G401 (cell line): ENCODE measurements at places on chromosomes 3 and 15. TPM values are rescaled to one million over a fixed set of nuclear protein-coding genes. Genes with fewer than 3 reads are reported as not detected.
A peak's percentile ranks its signal among the peaks of the same experiment; 100 is the strongest.

- DNase-seq = no peak
Measured at GRCh38 chr3:174101244-174101643, 703.7 kb downstream of the NLGN1 start.

Gene ITIH3
- total RNA-seq = not detected in 2 replicates

DNA sequence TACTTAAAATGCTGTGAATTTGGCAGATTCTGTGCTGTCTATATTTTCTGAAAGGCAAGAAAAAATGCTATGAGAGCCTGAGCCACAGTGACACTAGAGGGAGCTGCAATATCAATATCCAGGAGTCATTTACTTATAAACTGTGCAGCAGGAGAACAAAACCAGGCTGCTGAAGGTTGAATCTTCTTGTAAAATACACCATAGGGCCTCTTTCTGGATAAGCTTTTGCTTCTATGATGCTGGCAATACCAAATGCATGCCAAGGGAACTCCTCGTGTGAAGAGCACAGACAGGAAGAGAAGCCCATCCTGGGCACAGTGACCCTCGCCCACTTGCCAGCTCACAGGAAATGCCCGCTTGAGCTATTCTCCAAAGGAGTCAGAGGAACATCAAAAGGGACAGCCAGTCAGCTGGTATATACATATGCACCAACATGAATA lies 48.0 kb upstream of the TSPAN3 start:
- peak; percentile 86 for DNase-seq

- peak; percentile 55 for DNase-seq
Measured at GRCh38 chr15:31275331-31276262, 51.0 kb upstream of the KLF13 start.

DNA sequence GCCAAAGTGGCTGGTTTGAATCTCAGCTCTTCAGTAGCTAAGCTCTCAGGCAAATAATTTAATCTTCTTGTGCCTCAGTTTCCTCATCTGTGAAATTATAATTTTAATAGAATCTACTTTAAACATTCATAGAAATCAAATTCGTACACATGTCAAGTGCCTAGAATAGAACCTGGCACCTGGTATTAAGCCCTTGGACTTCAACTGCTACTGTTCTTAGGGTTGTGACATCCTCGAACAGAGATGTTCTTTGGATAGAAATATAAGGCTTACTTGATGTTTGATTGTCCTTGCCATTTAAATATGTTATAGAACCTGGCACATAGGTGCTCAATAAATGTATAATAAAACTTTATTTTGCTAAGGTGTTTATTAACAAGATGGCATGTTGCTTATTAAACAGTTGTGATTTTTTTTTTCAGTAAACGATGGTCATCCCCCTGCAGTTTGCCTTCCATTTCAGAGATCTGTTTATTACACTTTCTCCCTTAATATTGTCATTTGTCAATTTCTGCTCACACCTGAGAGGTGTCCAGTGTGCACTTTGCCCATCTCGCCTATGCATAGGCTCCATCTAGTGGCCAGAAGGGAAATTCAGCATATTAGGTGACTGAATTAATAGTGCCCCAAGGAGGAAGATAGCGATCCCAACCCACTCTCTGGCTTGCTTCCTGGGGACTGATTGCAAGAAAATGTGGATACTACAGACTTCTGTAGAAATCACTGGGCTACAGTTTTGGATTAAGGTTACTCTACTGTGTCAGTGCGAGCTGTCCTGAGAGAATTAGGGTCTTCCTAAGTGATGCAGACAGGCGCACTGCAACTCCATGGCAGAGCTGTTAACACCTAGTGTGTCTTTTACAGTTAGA lies 10.7 kb downstream of the IGF1R start:
- DNase-seq = peak; percentile 80

- peak; percentile 38 for DNase-seq
Measured at GRCh38 chr15:69997813-69998212, 99.9 kb downstream of the TLE3 start.

Gene ADAMTS7
- total RNA-seq = 6.1 and 8.1 TPM in 2 replicates

DNA sequence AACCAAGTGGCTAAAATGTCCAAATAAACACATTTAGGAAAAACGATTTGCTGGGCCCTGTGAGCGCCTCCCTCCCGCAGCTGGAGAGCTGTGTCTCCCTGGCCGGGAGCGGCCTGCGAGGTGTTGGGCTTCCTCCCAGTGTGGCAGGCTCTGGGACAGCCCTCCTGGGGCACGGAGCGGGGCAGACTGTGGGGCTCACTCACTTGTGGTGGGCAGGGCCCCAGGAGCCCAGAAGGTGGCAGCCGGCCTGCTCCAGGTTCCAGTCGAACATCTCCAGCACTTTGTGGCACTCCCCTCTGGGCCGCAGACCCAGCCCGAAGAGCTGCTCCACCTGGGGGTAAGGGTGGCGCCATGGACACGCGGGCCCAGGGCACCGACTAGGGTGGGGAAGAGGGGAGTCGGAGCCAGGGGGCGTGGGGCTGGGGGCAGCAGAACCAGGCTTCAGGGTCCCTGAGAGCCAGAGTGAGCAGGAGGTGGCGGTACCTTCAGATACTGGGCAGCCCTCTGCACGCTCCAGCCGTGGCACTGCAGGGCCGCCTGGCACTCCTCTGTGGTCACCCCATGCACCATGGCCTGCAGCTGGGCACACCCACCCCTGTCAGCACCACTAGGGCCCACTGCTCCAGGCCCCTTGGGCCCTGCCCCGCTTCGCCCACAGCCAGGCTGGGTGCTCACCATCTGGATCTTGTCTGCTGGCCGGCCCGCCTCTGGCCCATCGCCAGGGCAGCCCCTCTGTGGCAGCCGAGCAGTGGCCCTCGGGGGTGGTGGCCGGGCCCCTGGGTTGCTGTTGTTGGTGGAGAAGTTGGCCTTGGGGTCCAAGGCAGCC lies 41.5 kb downstream of the TNK2 start:
- no peak for DNase-seq

Gene CD96
- total RNA-seq = not detected in 2 replicates

Gene FAM81A
- total RNA-seq = not detected in 2 replicates

DNA sequence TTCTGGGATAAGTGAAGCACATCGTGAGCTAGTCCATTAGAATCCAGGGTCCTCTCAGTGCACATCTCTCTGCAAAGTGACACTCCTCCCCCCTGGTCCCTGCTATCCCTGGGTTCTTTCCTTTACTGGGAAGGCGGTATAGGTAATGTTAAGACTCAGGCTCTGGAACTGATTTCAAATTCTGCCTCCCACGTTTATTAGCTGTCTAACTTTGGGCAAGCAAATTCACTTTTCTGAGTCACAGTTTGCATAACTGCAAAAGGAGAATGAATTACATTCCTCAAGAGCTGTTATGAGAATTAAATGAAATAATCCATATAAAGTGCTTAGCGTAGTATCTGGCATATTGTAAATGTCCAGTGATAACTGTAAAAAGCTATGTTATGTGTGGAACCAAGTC lies 168.1 kb upstream of the LRRN1 start:
- DNase-seq = no peak

Gene SPSB4
- total RNA-seq = 1.5 TPM in 1 of 2 replicates, not detected in the other

Gene IFT122
- total RNA-seq = 14.6 and 19.9 TPM in 2 replicates

DNA sequence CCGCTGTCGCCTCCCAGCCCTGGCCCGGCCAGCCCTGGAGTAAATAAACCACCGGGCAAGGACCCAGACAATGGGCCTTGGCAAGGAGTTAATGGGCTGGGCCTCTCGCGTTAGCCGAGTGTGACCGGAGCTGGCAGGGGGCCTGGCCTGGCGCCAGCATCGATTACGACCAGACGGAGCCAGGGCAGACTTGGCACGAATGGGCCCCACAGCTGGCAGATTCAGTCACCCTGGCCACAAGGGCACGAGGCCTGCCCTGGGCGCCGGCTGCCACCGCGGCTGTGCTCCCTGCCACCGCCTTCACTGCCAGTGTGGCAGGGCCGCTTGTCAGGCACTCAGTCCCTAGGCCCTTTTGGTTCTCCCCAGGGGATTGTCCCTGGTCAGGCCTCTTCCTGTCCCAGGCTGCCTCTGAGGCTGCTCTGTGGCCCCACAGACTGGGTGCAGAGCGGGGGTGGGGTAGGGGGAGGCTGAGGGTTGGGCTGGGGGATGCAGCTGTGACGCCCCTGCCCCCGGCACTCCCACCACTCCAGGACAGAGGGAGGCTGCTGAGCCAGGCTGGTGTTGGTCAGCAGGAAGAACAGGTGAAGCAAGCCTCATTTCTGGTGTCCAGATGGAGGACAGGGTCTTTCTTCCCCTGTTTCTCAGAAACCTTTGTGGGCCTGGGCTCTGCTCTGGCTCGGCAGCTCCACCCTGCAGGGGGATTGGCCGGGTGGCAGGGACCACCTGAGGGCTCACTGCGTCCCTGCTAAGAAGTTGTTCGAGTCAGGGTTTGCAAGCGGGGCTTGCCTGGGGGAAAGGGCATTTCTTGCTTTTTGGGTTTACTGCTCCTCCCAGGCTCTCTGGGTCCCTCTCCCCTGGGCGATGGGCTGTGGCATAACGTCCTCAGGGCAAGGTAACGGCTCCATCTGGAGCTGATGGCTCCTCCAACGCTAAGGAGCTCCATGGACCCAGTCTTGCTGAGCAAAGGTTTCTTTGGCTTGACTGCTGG lies 30.5 kb upstream of the SRP14 start:
- DNase-seq = peak; percentile 70

Gene KBTBD12
- not detected in 2 replicates for total RNA-seq

GRCh38 chr15:45585069-45585791 lies 1.9 kb upstream of the BLOC1S6 start:
- no peak for DNase-seq

- no peak for DNase-seq
Measured at GRCh38 chr3:9727743-9728142, 3.8 kb upstream of the BRPF1 start.

- DNase-seq = peak; percentile 61
Measured at GRCh38 chr3:124760601-124761000, 30.3 kb downstream of the UMPS start.

- no peak for DNase-seq
Measured at GRCh38 chr15:41060505-41060904, 55.6 kb downstream of the INO80 start.

GRCh38 chr3:131762981-131763564 lies 260.3 kb upstream of the MRPL3 start:
- no peak for DNase-seq

Gene LRRC28
- 31.8 and 67.0 TPM in 2 replicates for total RNA-seq

DNA sequence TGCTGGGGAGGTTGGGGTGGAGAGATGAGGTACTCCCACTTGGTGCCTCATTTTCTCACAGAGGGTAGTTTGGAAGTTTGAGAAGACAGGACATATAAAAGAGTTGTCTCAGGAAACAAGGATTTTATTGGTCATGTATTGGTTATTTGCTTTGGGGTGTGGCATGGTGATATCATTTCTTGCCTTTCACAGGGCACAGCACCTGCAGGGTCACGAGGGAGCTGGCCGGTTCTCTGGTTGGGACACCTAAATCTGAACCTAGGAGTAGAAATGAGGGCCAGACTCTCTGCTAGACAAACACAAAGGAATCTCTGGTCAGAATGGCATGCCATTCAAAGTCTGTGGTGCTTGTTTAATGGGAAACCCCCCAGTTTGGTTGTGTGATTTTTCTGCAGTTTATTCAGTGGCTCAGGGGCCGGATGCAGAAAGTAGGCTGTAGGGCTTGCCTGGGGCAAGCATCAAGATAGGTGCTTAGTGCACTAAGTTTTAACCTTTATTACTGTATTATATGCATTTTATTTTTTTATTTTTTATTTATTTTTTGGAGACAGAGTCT lies 237.7 kb upstream of the EIF1B start:
- DNase-seq = no peak

GRCh38 chr3:107738486-107739183 lies 215.9 kb downstream of the BBX start:
- DNase-seq = no peak

DNA sequence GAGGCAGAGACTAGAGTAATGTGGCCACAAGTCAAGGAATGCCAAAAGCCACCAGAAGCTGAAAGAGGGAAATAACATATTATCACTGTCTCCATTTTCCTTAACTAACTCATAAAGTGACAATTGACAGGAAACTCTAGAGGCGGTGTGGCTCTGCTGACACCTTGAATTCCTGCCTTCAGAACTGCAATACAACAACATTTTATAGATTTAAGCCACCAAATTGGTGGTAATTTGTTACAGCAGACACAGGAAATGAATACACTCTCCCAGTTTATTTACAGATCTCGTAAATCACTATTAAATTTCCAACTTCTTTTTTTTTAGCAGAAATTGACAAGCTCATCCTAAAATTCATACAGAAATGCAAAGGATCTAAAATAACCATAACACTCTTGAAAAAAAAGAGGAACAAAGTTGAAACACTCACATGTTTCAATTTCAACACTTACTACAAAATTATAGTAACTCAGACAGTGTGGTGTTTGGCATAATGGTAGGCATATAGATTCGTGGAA lies 449.9 kb downstream of the OTOL1 start:
- DNase-seq = no peak

- no peak for DNase-seq
Measured at GRCh38 chr3:100024520-100025303, 89.6 kb downstream of the FILIP1L start.
